ENCODE measurements at places on chromosomes 4 and X.
A peak's percentile ranks its signal among the peaks of the same experiment; 100 is the strongest.

GRCh38 chrX:39710776-39711175, 387.0 kb downstream of the BCOR start:
- DNase-seq: no peak

DNA sequence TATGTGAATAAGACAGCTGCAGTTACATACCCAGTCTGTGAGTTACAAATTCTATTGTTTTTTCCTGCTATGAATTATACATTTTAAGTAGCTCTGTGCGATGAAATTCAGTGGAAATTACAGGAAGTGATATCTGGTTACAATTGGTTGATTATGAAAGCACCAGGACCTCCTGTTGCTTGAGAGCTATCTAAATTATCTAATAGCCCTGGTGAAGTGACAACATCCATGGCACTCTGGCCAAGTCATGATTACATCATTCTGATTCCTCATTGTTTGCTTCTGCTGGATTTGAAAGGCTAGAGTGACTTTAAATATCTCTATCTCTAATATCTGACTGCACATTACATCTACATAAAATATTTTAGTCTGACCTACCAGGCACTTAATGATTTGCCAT, 515.0 kb downstream of the CFAP47 start:
- no peak for DNase-seq

DNA sequence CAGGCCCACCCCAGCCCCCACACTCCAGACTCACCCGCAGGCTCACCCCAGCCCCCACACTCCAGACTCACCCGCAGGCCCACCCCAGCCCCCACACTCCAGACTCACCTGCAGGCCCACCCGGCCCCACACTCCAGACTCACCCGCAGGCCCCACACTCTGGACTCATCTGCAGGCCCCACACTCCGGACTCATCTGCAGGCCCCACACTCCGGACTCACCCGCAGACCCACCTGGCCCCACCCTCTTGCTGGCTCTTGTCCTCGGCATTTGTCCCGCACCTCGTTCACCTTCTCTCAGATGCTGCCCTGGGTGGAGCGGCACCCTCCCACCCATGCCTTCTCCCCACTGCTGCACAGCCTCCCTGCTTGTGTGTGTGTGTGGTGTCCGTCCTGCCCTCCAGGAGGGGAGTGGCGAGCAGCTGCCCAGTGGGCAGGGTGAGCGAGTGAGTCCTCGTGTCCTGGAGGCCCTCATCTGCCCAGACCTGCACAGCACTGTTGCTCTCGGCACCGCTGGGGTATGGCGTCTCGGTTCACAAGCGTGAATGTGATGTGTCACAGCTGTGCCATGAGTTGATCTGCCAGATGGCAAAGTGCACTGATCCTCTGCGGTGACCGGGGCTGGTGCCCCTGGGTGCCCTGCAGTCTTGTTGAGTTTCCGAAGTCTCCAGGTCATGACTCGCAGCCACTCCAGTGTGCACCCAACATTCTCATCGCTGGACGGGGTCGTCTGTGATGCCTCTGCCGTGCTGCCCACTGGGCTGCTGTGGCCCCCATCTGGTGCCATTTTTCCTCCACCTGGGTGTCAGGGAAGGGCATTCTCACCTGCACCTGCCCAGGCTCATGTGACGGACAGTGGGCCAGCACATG, 27.7 kb downstream of the MAEA start:
- no peak for DNase-seq

- no peak for DNase-seq
Observed at GRCh38 chrX:56798866-56799758, 70.1 kb downstream of the NBDY start.

- DNase-seq: no peak
Observed at GRCh38 chrX:107562482-107562881, 65.8 kb upstream of the PRPS1 start.

DNA sequence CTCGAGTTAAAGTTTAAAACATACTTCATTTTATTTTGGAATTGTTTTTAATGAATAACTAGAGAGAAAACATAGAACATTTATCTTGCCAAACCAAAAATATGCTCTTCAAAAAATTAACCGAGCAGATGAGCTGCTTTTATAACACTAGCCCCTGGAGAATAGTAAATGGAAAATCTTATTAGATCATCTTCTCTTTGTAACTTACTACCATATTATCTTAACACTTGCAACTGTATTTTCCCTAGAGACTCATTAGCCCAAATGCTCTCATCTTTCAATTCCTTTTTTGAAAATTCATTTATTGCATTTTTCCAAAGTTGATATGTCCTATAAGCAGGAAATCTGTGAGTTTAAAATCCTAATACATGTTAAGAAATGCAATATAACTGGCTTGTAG, 143.3 kb downstream of the CAMK2D start:
- DNase-seq: no peak

GRCh38 chr4:41656572-41657520, 91.7 kb downstream of the PHOX2B start:
- DNase-seq: no peak

DNA sequence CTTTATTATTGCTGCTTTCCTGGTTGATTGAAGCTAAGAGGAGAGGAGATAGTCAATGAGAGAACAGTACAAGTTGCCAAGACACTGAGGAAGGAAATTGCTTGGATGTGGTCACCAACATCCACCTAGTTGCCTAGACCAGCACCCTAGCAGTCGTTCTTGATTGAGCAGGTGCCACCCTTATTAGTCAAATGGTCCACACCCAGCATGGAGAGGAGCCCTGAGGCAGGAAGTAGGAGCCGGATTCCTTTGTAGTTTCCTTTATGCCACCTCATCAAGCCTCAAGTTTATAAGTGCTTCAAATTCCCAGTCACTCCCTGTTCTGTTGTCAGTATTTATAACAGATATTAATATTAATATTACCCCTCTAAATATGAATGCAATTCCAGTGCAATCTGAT, 19.1 kb downstream of the PAGE2 start:
- no peak for DNase-seq

GRCh38 chr4:960140-960635, 13.2 kb downstream of the DGKQ start:
- DNase-seq: no peak

- no peak for DNase-seq
Observed at GRCh38 chr4:86917212-86918039, 17.4 kb upstream of the AFF1 start.

DNA sequence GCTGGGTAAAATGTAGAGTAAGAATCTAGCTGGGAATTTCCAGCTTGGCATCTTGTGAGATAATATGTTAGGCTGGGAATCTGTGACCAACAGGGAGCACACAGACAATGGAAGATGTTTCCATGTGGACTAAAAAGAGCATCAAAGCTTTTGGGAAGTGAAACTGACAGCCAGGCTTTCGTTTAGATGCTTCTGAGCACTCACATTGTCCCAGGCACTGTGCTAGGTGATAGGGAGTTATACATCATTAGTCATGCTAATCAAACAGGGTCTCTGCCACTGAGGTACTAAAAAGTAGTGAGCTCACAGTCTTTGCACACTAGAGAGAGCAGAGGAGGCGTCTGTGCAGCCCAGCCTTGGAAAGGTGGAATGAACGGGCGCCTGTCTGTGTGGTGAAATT, 101.9 kb upstream of the SCOC start:
- DNase-seq: no peak

DNA sequence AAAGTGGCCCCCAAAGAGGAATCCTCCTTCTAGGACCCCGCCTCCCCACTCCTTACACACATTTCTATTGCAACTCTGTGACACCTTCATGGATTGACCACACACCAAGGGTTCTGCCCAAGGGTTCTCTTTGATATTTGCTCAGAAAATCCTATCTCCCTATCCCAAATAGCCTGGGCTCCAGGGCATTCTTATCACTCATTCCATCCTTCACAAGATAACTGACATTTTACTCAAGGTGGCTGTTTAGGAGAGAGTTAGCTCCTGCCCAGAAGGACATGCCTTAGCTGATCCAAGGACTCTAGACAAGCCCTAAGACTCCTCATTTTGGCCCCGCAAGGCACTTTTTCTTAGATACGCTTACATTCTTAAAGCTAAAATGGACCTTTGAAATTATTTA, 47.4 kb downstream of the ATXN3L start:
- no peak for DNase-seq

- DNase-seq: no peak
Observed at GRCh38 chr4:83093060-83093640, 21.4 kb downstream of the PLAC8 start.

GRCh38 chr4:19514276-19515070, 737.2 kb upstream of the SLIT2 start:
- no peak for DNase-seq

GRCh38 chr4:72383439-72383838, 185.6 kb downstream of the ADAMTS3 start:
- DNase-seq: no peak

DNA sequence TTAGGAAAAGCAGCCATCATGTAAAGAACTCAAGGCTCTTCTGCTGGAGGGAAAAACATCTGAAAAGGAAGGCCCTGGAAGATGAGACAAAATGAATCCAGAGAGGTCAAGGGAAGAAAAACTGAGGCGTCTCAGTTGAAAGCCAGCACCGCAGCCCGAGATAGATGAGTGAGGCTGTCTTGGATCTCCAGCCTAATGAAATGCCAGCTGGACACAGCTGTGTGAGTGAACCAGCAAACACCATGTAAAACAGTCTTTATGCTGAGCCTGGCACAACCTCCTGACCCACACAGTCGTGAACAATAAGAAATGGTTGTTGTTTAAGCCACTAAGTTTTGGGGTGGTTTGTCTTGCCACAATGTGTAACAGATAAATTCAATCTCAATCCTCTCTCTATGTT, 48.6 kb upstream of the RASL11B start:
- no peak for DNase-seq

DNA sequence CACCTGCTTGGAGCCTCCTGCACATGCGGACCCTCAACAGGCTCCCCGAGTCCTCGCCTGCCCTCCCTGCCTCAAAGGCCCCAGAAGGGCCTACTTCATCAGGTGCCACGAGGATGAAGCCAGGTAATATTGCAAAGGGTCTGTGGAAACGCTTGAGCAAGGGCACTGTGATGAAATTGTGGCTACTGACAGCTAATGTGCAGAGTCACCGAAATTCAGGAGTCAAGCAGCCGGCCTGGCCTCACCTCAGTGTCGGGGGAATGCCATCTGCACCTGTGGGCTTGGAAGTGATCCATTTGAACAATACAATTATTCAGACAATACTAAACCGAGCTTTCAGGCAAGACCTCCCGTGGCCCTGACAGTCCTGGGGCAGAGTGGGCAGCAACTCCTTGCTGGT, 3.1 kb upstream of the FGFR3 start:
- DNase-seq: no peak

- DNase-seq: no peak
Observed at GRCh38 chr4:188492886-188493285, 353.6 kb downstream of the TRIML1 start.

DNA sequence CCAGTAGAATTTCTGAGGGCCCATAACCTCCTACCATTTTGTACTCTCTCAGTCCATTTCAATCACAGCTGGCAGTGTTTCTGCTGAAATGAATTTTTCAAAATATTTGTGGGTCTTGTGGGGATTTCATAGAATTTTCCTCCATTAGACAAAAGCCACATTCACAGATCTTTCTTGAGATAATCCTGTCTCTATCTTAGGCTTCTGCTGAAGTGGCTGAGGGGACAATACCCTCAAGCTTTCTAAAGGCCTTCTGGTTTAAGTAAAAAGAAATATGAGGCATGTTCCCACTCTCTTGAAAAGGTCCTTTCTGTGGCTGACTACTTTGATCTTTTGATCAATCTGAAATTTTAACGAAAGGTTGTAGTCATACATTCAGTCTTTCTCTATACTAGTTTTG, 1930.0 kb upstream of the AGA start:
- no peak for DNase-seq

DNA sequence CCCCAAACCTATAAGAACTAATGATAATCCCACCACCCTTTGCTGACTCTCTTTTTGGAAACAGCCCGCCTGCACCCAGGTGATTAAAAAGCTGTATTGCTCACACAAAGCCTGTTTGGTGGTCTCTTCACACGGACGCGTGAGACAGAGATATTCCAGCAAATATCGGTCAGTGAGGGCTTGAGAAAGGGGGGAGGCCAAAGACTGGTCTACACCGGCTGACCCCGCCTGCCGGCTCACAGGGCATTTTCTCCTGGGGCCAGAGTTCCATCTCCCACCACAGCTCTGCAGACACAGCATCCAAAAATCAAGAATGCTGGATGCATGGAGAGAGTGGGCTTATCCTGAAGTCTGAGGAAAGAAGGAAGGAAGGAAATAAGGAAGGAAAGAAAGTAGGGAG, 176.0 kb downstream of the SHOX start:
- DNase-seq: no peak

DNA sequence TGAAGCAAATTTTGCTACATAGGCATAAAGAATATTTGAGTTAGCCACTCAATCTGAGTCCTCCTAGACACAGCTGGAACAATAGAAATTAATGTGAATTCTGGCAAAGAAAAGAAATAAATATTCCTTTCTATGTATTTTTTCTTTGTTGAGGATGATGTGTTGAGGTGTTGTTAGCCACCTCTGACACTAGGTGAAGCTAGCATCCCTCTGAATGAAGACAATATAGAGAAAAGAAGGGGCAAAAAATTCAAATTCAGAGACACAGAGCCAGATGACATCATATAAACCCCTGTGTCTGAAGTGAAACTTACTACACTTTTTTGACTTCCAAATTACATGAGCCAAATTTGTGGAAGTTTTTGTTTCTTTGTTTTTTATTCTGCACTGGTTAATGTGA, 34.6 kb upstream of the TMPRSS11D start:
- no peak for DNase-seq

GRCh38 chr4:112361181-112361791, 64.1 kb downstream of the ALPK1 start:
- no peak for DNase-seq

DNA sequence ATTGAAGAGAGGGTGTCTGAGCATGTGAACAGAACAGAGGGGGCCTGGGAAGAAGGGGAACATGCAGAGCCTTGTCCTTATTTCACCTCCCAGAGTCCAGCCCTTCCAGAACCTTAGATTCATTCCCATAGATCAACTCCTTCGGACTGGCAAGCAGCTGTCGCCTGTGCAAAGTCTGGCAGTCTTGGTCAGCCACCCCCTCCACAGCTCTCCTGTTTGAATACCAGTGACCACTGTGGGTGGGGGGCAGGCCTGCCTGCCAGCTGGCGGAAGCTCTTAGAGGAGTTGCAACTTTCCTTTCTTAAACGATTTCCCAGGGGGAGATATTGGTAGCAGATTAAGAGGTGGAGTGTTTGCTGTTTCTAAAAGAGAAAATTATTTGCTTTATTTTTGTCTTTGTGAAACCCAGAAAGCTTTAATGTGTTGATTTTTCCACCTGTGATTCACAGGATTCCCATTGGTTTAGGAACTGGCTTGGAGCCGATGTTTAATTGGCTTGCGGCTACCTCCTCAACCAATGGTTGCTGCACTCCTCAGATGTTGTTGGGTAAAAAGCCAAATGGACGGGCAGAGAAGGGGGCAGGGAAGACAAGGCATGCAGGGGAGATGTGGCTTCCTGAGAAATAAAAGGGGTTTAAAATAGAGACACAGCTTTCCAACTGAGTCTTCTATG, 62.2 kb upstream of the PRPS1 start:
- peak; percentile 81 for DNase-seq

Measured in NCI-H1436 treated with DMSO at 0.1 percent for 48 hours (cell line).